ENCODE measurements at places on chromosomes 7 and 10. TPM values are rescaled to one million over a fixed set of nuclear protein-coding genes. Genes with fewer than 3 reads are reported as not detected.

DNA sequence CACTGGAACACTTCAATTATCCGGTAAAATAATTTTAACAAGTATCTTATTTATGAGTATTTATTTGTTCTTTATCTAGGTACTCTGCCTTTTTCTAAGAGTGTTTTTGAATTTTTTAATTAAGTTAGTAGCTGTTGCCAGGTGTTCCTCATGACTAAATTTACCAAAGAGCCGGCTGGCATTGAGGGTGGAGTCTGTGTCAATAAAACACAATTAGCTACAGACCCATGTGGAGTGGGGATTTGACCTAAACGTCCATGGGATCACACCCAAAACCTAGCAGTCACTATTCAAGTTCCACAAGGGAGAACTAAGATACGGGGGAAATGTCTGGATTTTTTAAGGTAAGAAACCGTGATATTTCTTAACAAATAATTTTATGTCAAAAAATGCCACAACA is 9.8 kb downstream of the SLC16A12 start:
- H3K27ac ChIP-seq = no peak overlapping the region
- no peaks in the 10 kb centered on the region for H3K4me1 ChIP-seq
- no peak for DNase-seq
- H3K27me3 ChIP-seq = peaks cover 4% of the 10 kb centered on the region

DNA sequence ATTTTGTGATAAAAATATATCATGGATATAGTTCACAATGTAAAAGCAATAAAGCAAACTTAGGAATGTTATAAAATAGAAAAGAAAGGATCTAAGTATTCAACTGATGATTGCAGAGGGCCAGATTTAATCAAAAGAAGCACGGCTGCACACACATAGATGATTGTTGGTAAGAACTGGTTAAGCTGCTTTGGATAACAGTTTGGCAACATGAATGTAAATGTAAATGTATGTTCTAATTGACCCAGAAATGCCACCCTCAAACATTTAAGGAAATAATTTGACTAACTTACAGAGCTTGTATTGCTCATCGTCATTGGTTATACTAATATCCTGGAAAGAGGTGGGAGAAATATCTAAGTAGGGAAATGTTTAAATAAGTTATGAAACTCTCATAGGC is 13.1 kb downstream of the ZNF485 start:
- no peaks in the 10 kb centered on the region for H3K27me3 ChIP-seq
- no peaks in the 10 kb centered on the region for H3K4me1 ChIP-seq
- H3K4me3 ChIP-seq = no peak overlapping the region
- no peak for DNase-seq
- H3K36me3 ChIP-seq = peaks cover 22% of the 10 kb centered on the region

GRCh38 chr10:102691285-102692066 is 22.7 kb downstream of the ARL3 start:
- no peak overlapping the region for H3K4me3 ChIP-seq
- H3K4me1 ChIP-seq = no peaks in the 10 kb centered on the region
- no peaks in the 10 kb centered on the region for H3K36me3 ChIP-seq
- no peaks in the 10 kb centered on the region for H3K27me3 ChIP-seq
- DNase-seq = no peak

GRCh38 chr7:118245267-118246040 is 20.9 kb downstream of the ANKRD7 start:
- no peaks in the 10 kb centered on the region for H3K27me3 ChIP-seq
- H3K36me3 ChIP-seq = no peaks in the 10 kb centered on the region
- H3K27ac ChIP-seq = no peak overlapping the region
- DNase-seq = no peak
- H3K4me3 ChIP-seq = no peak overlapping the region
- H3K4me1 ChIP-seq = no peaks in the 10 kb centered on the region

- H3K27me3 ChIP-seq = no peaks in the 10 kb centered on the region
- no peak overlapping the region for H3K4me3 ChIP-seq
- no peaks in the 10 kb centered on the region for H3K36me3 ChIP-seq
- no peaks in the 10 kb centered on the region for H3K4me1 ChIP-seq
- DNase-seq = no peak
- no peak overlapping the region for H3K27ac ChIP-seq
Measured at GRCh38 chr10:29068302-29068701, 220.6 kb upstream of the LYZL1 start.

- no peak overlapping the region for H3K27ac ChIP-seq
- H3K4me3 ChIP-seq = no peak overlapping the region
- peaks cover 9% of the 10 kb centered on the region for H3K4me1 ChIP-seq
- H3K36me3 ChIP-seq = no peaks in the 10 kb centered on the region
- peaks cover 5% of the 10 kb centered on the region for H3K27me3 ChIP-seq
- peak; percentile 46 for DNase-seq
Measured at GRCh38 chr10:1412531-1413189, 324.7 kb downstream of the ADARB2 start.

- no peak overlapping the region for H3K27ac ChIP-seq
- no peaks in the 10 kb centered on the region for H3K36me3 ChIP-seq
- no peaks in the 10 kb centered on the region for H3K27me3 ChIP-seq
- DNase-seq = no peak
- no peaks in the 10 kb centered on the region for H3K4me1 ChIP-seq
Measured at GRCh38 chr7:141339603-141340002, 211.6 kb upstream of the AGK start.

DNA sequence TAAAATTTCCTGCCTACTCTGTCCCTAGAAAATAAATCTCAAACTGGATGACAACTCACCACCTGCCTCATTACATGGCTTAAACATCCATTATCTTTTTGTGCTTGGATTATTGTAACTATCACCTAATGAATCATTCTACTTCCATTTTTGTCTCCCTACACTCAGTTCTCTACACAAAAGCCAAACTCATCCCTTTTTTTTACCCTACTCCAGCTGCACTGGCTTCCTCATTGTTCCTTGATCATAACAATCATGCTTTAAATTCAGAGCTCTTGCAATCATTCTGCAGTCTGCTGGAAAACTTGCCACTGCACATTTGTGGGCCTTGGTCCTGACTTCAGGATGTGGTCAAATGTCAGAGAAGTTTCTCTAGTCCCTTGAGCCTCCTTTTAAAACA is 280.0 kb downstream of the DGKB start:
- no peaks in the 10 kb centered on the region for H3K36me3 ChIP-seq
- no peaks in the 10 kb centered on the region for H3K27me3 ChIP-seq
- no peak for DNase-seq
- no peak overlapping the region for H3K4me3 ChIP-seq
- H3K4me1 ChIP-seq = no peaks in the 10 kb centered on the region

DNA sequence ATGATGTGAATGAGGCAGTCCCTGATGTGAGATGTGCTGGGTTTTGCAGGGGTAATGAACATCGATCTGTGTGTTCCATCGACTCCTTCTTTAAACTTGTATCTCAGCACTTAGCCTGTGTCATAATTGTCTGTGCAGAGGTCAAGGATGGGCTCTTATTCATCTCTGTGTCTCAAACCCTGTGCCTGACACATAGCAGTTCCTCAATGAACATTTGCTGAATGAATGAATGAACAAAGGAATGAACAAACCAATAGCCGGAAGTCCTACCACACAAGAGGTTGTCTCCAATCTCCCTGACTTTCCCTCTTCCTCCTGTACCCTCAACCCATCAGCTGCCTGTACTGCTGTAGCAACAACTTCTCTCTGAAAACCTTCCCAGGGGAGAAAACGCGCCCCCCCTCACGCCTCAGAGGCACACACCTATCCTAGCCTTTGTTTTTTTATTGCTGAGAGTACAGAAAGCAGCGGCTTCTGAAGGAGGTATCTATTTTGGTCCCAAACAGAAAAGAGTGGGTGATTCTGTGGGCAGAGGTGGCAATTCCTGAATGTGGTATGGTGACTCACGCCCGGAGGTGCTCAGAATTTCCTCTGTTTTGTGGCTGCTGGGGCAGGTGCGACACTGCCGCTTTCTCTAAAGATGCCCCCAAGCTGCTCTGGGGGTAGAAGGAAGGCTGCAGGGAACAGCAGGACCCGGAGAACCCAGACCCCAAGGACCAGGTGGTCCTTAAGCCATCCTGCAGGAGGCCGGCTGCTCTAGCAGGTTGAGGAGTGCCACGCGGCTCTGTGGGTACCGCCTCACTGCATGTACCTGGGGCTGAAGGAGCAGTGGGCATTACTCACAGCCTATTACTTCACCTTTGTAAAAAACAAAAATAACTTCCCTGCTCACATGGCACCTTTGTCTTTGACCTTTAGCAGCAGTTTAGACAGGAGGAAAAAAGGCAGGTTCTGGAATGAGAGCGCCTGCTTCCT is 9.6 kb downstream of the IL2RA start:
- H3K36me3 ChIP-seq = no peaks in the 10 kb centered on the region
- DNase-seq = peak; percentile 83
- H3K27me3 ChIP-seq = no peaks in the 10 kb centered on the region
- peaks cover 83% of the 10 kb centered on the region for H3K4me1 ChIP-seq
- peak overlapping the region; percentile 22 for H3K27ac ChIP-seq

DNA sequence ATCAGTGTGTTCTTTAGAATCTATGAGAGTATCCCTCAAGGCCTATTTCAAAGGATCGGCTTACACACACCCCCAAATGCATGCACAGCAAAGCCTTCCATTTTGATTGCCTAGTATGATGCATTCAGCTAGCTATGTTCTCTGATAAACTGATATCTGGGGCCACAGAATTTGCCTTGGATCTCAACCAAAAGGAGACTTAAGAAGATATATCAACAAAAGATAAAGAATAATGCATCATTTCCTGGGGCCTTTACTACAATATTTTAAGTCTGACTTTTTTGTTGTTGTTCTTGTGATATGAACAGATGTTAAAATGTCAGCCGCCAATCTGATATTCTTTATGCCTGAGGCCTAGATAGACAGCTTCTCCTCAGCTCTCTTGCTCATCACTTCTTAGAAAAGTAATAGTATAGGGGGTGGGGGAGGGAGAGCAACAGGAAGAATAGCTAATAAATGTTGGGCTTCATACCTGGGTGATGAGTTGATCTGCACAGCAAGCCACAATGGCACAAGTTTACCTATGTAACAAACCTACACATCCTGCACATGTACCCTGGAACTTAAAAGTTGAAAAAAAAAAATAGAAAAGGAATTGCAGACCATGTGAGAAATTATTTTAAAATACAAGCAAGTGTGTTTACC is 792.9 kb upstream of the GHITM start:
- H3K27me3 ChIP-seq = no peaks in the 10 kb centered on the region
- no peak overlapping the region for H3K27ac ChIP-seq
- no peaks in the 10 kb centered on the region for H3K4me1 ChIP-seq
- H3K36me3 ChIP-seq = no peaks in the 10 kb centered on the region

DNA sequence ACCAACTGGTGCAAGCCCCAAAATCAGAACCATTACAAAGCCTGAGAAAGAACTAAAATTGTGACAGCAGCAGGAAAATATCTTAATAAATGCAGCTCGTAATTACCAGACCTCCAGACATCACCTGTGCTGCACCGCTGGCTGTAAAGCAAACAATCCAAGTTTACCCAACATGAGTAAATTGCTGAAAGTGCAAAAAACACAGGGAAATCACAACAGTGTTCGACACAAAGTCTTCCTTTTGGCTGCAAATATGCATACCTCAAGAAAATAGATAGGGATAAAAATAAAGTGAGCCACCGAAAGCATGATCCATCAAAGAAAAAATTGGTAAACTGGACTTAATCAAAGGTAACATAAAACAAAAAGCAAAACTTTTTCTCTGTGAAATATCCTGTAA is 101.7 kb downstream of the SLC16A9 start:
- H3K36me3 ChIP-seq = no peaks in the 10 kb centered on the region
- H3K4me3 ChIP-seq = no peak overlapping the region
- H3K27ac ChIP-seq = no peak overlapping the region
- H3K27me3 ChIP-seq = no peaks in the 10 kb centered on the region
- DNase-seq = no peak
- no peaks in the 10 kb centered on the region for H3K4me1 ChIP-seq

- H3K4me3 ChIP-seq = no peak overlapping the region
- H3K27me3 ChIP-seq = no peaks in the 10 kb centered on the region
- H3K27ac ChIP-seq = peak overlapping the region; percentile 89
- H3K36me3 ChIP-seq = no peaks in the 10 kb centered on the region
Measured at GRCh38 chr7:7257899-7258692, 75.8 kb downstream of the C1GALT1 start.

NUPR2 gene
- not detected for total RNA-seq

TCERG1L gene
- not detected for total RNA-seq

TMEM270 gene
- not detected for total RNA-seq

CTAGE8 gene
- total RNA-seq = 1.1 TPM

NYAP1 gene
- total RNA-seq = 0.32 TPM

OR2A12 gene
- not detected for total RNA-seq

MMS19 gene
- 59.7 TPM for total RNA-seq

MYPN gene
- not detected for total RNA-seq

PTPRZ1 gene
- total RNA-seq = 1.1 TPM
